ENCODE measurements at places on chromosomes 2 and 18.

DNA sequence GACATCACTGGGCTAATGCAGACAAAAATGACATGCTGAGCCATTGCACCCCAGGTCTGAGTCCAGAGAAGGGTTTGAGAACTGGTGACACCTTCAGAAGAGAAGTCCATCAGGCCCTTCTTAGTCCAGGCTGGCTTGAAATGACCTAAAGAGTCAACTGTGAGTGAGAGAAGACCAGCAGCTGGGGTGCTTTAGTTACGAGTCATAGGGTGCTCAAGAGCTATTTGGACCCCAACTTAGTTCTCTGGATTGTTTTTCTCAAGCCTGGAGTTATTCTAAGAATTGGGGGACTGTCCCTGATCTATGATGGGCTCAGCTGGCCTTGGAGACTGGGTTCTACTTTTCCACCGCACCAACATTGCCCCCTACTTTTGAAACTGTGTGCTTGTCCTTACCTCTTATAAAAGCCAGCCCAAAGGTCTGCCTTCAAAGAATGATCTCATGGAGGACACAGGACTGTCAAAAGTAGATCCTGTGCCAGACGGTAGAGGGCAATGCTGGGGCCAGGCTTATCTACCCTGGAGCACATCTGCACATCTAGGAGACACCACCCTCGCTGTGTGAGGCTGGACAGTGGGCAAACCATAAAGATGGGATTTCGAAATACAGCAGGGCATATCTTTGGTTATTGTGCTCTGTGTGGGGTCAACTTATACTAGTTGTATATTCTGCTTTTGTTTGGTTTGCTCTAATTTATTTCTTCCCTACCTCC lies 333.0 kb upstream of the SLC14A2 start:
- no peak for DNase-seq

- no peak for DNase-seq
These were observed 1858.7 kb upstream of the CELF4 start for GRCh38 chr18:39424261-39424660.

GRCh38 chr2:238636269-238637073 lies 209.7 kb downstream of the ASB1 start:
- DNase-seq = no peak

GRCh38 chr2:1916881-1917280 lies 172.6 kb upstream of the PXDN start:
- no peak for DNase-seq

DNA sequence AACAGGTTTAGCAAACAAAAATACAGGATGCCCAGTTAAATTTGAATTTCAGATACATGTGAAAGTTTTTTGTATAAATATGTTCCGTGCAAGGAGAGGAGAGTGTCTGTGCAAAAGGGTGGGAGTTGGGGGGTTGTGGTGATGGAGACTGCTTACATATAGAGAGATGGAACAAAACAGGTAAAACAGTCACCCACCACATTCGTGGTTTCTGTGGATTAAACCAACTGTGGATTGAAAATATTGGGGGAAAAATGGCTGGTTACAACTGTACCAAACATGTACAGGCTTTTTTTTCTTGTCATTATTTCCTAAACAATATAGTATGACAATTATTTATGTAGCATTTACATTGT lies 245.7 kb downstream of the TNS1 start:
- DNase-seq = no peak

DNA sequence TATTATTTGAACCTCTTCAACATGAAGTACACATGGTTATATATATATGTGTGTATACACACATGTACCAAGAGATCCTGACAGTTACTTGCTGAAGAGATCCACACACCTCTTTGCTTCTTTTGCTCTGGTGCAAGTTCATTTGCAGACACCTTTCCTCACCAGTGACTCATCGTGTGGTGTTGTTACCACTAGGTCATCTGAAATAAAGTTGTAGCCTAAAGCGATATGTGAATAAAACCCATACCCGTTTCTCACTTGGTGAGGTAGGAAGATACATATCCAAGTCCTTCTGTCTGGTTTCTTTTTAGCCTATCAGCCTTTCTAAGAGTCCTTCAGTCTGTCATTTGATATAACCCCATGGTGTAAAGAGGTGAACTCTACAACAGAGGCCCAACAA lies 379.4 kb upstream of the RAB12 start:
- peak; percentile 46 for DNase-seq

DNA sequence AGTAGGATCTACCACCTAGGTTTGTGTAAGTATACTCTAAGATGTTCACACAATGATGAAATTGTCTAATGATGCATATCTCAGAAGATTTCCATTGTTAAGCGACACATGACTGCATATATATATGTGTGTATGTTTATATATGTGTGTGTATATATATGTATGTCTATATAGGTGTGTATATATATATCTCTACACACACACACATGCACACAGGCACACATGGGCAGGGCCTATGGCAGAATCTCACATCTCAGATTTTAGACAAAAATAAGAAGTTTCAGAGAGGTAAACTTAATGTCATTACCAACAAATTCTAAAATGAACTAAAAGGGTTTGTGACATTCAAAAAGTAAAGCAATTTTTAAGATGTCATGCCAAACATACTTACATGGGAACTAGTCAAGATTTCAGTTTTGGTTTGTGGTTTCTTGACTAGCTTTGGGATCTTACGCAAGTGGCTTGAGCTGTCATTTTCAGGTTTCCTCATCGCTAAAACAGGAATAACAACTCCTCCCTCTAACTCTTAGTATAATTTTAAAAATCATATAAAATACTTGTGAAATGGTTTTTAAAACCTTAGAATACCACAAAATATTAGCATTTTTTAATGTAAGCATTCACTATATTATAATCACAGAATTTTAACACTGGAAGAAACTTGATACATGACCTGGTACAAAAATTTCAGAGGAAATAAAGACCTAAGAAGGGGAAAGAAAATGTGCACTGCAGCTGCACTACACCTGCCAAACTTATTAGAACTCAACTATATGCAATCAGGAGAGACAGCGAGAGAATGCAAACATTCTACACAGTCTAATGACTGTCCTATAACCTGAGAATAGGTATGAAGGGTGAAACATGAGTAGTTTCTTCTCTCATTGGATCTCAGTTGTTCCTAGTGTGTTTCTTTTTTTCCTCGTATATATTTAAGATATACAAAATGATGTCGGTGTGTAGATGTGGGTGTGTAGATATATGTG lies 75.7 kb downstream of the TTC21B start:
- DNase-seq = peak; percentile 46

DNA sequence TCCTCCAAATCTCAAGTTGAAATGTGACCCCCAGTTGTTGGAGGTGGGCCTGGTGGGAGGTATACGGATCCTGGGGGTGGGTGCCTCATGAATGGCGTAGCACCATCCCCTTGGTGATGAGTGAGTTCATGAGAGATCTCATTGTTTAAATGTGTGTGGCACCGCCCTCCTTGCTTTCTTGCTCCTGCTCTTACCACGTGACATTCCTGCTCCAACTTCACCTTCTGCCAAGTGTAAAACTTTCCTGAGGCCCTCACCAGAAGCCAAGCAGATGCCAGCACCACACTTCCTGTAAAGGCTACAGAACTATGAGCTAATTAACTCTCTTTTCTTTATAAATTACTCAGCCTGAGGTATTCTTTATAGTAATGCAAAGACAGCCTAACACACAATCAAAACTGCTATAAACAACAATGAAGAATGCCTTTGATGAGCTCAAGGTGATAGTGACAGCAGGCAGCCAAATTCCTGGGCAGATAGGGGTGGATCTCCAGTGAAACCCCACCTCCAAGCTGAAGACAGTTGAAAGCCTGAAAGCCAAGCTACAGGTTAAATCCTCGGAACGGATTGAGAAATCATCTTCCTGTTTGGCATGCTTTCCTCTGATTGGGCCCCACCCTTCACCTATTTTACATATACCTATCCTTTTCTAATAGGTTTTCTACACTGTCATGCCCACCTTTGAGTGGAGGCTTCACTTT lies 26.9 kb downstream of the MCEE start:
- no peak for DNase-seq

GRCh38 chr2:190506666-190507065 lies 27.9 kb downstream of the NEMP2 start:
- no peak for DNase-seq

- no peak for DNase-seq
These were observed 56.6 kb upstream of the PPM1B start for GRCh38 chr2:44112096-44112495.

DNA sequence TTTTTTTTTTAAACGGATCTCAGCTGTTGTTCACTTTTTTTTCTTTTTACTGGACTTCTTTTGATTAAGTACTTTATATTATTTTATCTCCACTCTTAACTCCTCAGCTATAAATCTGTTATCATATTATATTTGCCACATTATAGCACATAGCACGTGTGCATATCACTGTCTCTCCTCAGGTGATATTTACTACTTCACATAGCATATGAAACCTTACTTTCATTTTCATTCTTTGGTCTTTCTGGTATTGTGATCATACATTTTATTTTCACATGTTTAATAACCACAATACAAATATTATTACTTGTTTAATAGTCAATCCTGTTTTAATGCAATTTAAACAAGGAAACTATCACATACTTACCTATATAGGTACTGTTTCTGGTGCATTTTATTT lies 993.1 kb upstream of the TMEFF2 start:
- no peak for DNase-seq

- no peak for DNase-seq
These were observed 137.0 kb upstream of the RBBP8 start for GRCh38 chr18:22796113-22796512.

DNA sequence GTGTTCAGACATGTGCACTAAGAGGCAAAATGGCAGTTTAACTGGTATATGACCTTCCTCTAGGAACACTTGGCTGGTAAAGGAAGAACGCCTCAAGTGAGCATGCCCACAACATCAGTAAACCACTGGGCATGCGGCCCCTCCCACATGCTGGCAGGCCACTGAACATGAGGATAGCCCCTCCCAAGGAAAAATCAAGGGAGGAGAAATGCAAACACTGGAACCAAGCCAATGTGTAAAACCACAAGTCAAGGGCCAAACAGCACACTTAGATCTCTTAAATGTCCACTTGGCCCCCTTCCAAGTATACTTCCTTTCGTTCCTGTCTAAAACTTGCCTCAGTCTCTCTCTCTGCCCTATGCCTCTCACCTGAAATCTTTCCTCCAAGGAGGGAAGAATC lies 980.8 kb downstream of the TSN start:
- DNase-seq = no peak

DNA sequence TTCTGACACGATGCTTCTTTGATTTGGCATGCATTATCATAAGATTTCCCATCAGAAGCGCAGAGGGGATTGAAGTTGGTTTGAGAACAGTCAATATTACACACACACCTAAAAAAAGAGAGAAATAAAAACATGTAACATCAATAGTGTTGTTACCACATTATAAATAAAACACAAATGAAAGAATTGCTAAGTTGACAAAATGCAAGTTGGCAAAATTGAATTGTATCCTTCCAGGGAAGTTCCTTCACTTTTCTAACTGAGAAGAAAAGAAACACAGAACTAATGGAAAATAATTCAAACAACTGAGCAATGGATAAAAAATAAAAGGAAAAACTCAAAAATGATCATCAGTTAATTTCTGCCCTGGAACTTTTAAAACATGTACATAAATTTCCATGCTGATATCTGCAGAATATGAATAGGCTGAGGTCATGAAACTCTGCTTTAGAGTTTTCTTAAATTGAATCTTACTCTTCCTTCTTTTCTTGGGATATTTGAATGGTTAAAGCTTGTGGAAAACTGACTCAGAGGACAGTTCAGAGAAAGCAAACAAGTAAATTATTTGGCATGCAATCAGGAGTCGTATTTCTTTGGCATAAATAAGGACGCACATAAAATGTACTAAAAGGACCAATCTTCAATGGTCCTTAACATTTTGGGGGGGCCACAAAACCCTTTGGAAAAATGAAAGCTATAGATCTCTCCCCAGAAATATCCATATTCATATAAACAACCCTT lies 152.4 kb upstream of the CAVIN2 start:
- no peak for DNase-seq

DNA sequence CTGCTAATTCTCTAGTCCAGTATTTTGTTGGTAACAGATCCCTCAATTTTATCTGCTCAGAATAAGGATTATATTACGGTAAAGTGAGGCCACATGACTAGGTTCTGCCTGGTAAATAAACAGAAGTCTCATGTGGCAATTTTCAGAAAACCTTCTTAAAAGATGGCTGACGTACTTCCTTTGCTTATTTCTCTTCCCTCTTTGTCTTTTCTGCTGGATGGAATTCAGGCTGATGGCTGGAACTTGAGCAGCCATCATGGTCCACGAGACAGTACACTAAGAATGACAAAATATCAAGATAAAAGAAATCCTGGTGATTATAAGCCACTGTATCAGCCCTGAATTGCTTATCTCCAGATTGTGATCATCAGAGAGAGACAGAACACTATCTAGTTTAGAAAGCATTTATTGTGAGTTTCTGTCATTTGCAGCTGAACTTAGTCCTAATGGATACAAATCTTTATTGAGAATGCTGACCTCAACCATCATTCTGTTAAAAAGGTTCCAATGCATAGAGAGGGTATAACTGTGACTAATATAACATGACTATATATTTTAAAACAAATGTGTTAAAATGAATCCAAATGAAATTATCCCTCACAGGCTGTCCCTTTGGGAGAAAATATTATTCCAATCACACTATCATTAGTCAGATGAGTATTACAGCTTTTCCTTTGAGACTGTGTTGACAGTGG lies 31.8 kb upstream of the SLC8A1 start:
- DNase-seq = no peak

DNA sequence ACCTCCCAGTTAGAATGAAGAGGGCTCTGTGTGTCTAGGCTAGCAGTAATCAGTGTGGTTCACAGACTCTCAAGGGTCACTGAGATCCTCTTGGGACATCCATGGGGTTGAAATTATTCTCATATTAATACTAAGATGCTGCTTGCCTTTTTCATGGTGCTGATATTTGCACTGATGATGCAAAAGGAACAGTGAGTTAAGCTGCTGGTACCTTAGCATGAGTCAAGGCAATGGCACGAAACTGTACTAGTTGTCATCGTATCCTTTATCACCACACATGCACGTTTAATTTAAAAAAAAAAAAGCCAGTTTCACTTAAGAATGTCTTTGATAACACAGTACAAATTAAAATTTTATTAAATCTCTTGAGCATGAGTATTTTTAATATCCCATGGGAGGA lies 151.9 kb upstream of the TANK start:
- DNase-seq = no peak

DNA sequence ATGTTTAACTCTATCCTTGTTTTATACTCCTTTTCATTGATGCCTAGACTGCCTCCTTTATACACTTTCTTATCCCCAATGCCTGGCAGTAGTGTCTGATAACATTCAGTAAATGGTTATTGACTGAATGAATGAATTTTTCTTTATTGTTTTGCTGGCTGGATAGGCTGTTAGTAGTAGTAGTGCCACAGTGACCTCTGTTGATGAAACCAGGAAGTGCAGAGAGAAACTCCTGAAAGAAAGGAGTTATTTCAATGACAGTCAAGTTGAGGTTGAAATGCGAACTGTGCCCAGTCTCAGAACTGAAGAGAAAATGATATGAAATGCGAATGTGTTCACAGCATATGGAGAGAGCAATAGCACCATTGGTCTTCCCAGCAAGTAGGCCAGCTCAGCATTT lies 26.8 kb upstream of the SLC9A2 start:
- DNase-seq = no peak

Measured in epithelial cell of prostate (primary cell).